GM12865 (cell line): ENCODE measurements at places on chromosomes 12 and 14.

- no peak for DNase-seq
Measured at GRCh38 chr14:81669308-81669707, 135.7 kb upstream of the SEL1L start.

DNA sequence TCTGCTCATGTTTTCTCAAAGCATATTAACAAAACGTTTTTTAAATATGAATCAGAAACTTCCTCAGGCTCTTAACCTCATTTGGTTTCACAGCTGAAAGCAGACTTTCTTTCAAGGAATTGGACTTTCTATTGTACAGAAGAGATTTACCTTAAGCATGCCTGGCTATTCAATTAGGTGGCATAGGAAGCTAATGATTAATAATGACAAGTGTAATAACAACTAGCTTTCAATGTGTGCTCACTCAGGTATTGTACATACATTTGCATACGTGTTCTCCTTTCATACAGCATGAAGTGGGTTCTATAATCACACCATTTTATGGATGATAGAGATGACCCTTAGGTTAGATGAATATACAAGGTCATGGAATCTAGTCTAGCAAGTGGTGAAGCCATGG lies 115.7 kb downstream of the ANO6 start:
- DNase-seq = no peak

DNA sequence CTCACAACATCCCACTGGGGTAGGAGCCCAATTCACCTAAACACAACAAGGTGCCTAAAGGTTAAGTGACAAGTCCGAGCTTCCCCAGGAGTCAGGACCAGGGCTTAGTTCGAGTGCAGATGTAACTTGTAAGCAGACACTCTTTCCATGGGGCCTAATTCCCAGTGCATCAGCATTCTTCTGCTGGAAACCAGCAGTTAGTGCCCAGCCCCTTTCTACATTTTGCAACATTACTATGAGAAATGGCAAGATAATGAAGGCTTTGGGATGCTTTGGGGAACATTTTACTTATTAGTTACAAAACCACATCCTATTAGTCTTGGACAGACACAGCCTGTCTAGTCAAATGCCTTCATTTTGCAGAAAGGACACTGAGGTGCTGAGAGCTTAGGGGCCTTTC lies 179.8 kb downstream of the CALM1 start:
- DNase-seq = no peak

DNA sequence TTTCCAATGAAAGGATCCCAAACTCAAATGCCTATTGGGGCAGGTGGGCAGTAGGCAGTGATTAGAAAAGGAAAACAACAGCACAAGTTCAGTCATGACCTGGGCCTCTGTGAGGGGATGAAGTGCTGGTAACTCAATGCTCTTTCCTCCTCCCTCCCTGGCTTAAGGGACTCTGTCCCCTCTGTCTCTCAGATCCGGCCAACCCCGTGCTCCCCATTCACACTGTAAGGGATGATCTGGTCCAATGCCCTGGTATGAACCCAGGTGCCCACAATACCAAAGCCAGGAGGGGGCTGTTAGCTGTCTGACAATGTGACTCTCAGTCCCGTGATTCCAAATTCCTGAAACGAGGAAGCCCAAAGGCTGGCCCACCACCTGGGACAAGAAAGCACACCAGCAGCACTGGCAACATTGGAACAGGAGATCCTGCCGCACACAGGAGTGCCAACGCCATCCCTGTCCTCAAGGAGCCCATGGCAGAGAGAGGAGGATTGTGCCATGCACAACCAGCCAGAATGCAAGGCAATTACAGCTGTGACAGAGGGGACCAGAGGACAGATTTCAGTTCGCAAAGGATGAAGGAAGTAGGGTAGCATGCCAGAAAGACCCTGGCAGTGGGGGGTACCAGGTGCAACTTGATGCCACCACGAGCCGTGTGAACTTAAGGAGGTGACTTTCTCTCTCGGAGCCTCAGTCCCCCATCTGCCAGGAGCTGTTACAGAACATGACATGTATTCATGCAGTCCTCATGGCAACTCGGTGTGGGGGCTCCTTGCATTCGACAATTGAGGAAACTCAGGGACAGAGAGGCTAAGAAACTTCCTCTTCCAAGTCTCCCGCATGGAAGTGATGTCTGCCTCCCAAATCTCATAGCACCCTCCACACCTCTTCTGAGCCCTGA lies 37.6 kb downstream of the SERPINA3 start:
- DNase-seq = no peak

- DNase-seq = no peak
Measured at GRCh38 chr12:6662602-6662905, 365 bp downstream of the ING4 start.

DNA sequence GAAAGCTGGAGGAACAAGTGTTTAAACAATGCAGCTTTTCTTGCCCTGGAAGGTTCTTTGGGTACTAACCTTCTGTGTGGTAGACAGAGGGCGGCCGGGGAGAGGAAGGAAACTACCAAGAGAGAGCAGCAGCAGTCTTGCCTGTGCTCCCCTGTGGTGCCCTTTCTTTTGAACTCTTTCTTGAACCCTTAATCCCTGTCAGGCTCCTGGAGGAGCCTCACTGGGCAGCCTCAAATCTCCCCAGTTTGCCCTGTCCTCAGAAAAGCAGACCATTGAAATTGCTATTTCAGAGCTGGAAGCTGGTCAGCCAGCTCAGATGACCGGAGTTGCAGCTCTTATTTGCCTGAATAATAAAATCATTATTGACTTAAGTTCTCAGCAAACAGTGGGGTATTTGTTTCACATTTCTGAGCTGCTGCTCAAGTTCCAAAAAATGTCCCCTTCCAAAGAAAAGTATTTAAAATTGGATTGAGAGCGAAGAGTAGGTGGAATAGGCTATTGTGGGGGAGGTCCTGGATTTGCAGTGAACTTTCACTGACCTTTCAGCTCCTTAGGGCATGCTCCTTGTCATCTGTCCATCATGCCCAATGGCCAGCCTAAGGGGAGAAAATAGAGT lies 42.1 kb upstream of the RNASE3 start:
- DNase-seq = no peak

DNA sequence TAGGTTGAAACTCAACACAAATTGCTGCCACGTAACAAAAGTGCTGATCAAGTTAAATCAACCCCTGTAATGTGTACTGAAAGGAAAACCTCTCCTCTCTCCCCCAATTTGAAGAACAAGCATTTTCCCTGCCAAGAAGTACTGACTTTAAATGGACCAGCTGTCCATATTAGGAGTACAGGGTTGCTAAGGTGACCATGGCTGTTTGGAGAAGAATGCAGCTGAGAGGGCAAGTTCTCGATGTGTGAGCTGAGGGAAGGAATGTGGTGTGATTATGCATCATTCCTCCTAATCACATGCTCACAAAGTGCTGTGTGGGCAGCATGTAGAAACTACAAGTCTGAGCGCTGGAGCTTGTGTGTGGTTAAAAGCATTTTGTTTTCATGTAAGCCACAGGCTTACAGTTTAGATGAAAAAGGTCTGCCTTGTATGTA lies 50.9 kb upstream of the CCT2 start:
- DNase-seq = peak; percentile 57

DNA sequence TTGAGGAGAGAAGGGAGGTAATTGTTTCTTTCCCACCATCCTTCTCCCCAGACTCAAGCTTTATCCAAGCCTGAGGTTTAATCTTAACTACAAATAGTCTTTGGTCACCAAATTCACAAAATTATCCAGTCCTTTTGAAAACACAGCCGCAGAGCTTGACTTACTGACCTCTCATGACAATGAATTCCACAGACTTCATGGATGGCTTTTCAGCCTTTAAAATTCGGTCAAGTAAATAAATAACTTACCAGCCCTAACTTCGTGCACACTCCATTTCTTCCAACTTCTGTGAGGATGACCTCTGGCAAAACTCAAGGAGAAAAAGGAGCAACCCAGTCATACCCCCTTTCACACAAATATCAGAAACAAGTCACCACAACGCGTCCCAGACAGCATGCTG lies 137.0 kb upstream of the CDKN3 start:
- no peak for DNase-seq

GRCh38 chr12:49932023-49932422 lies 18.5 kb upstream of the AQP2 start:
- DNase-seq = no peak

DNA sequence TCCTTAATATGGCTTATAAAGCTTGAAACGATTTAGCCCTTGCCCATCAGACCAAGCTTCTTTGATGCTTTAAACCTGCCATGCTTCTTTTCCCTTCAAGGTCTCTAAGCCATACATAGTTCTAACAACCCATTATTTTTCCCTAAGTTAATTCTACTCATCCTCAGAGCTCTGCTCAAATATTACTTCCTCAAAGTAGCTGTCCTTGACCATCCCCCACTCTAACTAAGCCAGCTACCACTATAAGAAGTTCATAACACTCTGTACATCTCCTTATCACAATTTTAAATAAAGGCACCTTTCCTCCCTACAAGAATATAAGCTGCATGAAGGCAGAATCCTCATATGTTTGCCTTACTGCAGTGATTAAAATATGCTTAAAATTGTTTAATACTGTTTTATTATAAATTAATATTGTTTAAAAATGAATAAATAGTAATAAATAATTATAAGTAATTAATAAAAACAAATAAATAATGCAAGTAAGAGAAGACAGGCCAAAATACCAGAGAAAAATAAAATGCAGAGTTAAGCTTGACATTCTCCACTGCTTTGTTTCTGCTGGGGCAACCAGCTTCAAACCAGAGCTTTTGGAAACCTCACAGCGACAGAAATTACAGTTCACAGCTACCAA lies 76.8 kb downstream of the NUMB start:
- no peak for DNase-seq

- DNase-seq = no peak
Measured at GRCh38 chr12:59452746-59453145, 143.1 kb upstream of the SLC16A7 start.

- DNase-seq = peak; percentile 75
Measured at GRCh38 chr12:50246873-50247612, 36.3 kb downstream of the LIMA1 start.

- DNase-seq = no peak
Measured at GRCh38 chr12:83261998-83262397, 575.3 kb downstream of the TMTC2 start.
